ENCODE measurements at places on chromosomes 2 and 18. TPM values are rescaled to one million over a fixed set of nuclear protein-coding genes. Genes with fewer than 3 reads are reported as not detected.

SIX2 gene
- 6.2 TPM for total RNA-seq

BUB1 gene
- 0.29 TPM for total RNA-seq

NTSR2 gene
- total RNA-seq = not detected

REG3A gene
- not detected for total RNA-seq

AQP12B gene
- total RNA-seq = not detected

DSEL gene
- total RNA-seq = 8.7 TPM

- no peak overlapping the region for H3K27ac ChIP-seq
- H3K4me1 ChIP-seq = peaks cover 14% of the 10 kb centered on the region
- no peak for DNase-seq
These were observed 35.2 kb downstream of the UXS1 start for GRCh38 chr2:106158871-106159270.

GRCh38 chr2:197862246-197862955 lies 58.0 kb downstream of the PLCL1 start:
- H3K27ac ChIP-seq = no peak overlapping the region
- no peaks in the 10 kb centered on the region for H3K36me3 ChIP-seq
- H3K4me3 ChIP-seq = no peak overlapping the region
- H3K27me3 ChIP-seq = no peaks in the 10 kb centered on the region
- H3K4me1 ChIP-seq = peaks cover 4% of the 10 kb centered on the region

- DNase-seq = peak; percentile 63
- H3K4me1 ChIP-seq = peaks cover 87% of the 10 kb centered on the region
- no peaks in the 10 kb centered on the region for H3K27me3 ChIP-seq
- no peaks in the 10 kb centered on the region for H3K36me3 ChIP-seq
These were observed 270.3 kb downstream of the NEDD4L start for GRCh38 chr18:58314284-58314683.

GRCh38 chr2:160138406-160138805 lies 61.7 kb downstream of the ITGB6 start:
- H3K36me3 ChIP-seq = peaks cover 6% of the 10 kb centered on the region
- DNase-seq = no peak
- no peaks in the 10 kb centered on the region for H3K4me1 ChIP-seq

- no peak overlapping the region for H3K4me3 ChIP-seq
- H3K36me3 ChIP-seq = no peaks in the 10 kb centered on the region
- no peaks in the 10 kb centered on the region for H3K4me1 ChIP-seq
- no peak overlapping the region for H3K27ac ChIP-seq
- no peaks in the 10 kb centered on the region for H3K27me3 ChIP-seq
These were observed 149.7 kb upstream of the CAPN13 start for GRCh38 chr2:30956995-30957394.

- no peak overlapping the region for H3K4me3 ChIP-seq
- no peaks in the 10 kb centered on the region for H3K4me1 ChIP-seq
- no peaks in the 10 kb centered on the region for H3K36me3 ChIP-seq
- no peak overlapping the region for H3K27ac ChIP-seq
- DNase-seq = no peak
These were observed 439.7 kb upstream of the TNP1 start for GRCh38 chr2:217299590-217299989.

DNA sequence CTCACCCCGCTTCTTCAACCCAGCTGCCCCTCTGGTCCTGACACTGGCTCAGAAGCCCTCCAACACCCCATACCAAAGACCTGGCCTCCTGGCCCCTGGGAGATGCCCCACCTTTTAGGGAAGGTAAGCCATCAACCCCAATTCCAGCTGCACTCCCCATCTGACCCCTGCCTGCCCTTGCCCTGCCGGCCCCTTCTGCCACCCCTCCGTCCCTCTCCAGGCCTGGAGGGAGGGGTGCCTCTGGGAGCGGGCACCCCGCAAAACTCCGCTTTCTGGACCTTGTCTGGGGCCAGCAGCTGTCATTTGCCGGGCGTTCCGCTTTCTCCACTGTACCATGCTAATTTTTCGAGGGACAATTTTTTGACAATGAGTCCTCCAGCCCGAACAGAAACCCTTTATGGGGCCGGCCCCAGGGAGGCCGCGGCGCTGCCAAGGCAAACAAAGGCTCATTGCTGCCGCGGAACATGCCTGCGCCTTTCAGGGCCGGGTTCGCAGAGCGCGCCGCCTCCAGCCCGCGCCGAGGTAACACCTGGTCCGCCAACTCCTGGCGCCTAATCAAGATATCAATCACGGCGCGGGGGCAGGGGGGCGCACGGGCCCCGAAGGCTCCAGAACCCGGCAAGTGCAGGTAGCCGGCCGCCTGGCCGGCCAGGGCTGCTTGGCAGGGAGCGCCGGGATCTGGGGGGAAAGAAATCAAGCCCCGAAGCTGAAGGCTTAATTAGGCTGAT lies 96.0 kb downstream of the INHBB start:
- H3K36me3 ChIP-seq = no peaks in the 10 kb centered on the region
- H3K27ac ChIP-seq = peak overlapping the region; percentile 80
- H3K27me3 ChIP-seq = peaks cover 64% of the 10 kb centered on the region
- H3K4me1 ChIP-seq = peaks cover 18% of the 10 kb centered on the region
- DNase-seq = peak; percentile 90

GRCh38 chr2:218284106-218284811 lies 8.0 kb downstream of the TMBIM1 start:
- no peaks in the 10 kb centered on the region for H3K27me3 ChIP-seq
- peaks cover 26% of the 10 kb centered on the region for H3K36me3 ChIP-seq
- no peak overlapping the region for H3K4me3 ChIP-seq
- DNase-seq = peak; percentile 70
- peak overlapping the region; percentile 99 for H3K27ac ChIP-seq

GRCh38 chr2:30684996-30685395 lies 122.2 kb downstream of the CAPN13 start:
- DNase-seq = no peak
- H3K4me1 ChIP-seq = peaks cover 11% of the 10 kb centered on the region
- H3K36me3 ChIP-seq = no peaks in the 10 kb centered on the region
- H3K27me3 ChIP-seq = no peaks in the 10 kb centered on the region
- no peak overlapping the region for H3K4me3 ChIP-seq

DNA sequence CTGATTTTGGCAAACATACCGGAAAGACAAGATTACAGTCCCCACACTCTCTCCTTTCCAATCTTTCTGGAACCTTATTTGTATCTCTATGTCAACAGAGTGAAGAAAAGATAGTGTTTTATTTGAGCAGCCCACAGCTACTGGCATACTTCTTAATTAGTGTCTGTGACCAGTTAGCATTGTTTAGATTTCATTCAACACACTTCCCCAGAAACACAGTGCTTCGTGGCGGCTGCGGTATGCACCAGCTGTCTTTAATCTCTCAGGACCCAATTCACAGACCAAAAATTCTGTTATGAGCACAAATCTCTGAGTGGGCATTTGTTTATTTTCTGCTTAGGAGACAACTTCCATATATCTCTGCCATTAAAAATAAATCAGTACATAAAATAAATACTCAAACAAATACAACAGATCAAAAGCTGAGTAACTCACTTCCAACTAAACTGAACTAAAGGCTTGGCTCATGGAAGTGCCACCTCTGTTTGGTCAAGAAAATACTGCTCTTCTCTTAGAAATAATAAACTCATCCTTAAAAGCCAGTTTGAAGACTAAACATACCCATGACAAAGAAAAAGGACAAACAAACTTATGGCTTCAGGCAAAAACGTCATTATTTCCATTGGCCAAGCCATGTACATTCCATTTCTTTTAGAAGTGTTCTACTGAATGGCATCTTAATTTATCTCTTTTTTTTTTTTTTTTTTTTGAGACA lies 392.4 kb downstream of the TXNL1 start:
- no peak overlapping the region for H3K4me3 ChIP-seq
- no peak overlapping the region for H3K27ac ChIP-seq
- no peaks in the 10 kb centered on the region for H3K4me1 ChIP-seq
- H3K36me3 ChIP-seq = no peaks in the 10 kb centered on the region
- no peak for DNase-seq

DNA sequence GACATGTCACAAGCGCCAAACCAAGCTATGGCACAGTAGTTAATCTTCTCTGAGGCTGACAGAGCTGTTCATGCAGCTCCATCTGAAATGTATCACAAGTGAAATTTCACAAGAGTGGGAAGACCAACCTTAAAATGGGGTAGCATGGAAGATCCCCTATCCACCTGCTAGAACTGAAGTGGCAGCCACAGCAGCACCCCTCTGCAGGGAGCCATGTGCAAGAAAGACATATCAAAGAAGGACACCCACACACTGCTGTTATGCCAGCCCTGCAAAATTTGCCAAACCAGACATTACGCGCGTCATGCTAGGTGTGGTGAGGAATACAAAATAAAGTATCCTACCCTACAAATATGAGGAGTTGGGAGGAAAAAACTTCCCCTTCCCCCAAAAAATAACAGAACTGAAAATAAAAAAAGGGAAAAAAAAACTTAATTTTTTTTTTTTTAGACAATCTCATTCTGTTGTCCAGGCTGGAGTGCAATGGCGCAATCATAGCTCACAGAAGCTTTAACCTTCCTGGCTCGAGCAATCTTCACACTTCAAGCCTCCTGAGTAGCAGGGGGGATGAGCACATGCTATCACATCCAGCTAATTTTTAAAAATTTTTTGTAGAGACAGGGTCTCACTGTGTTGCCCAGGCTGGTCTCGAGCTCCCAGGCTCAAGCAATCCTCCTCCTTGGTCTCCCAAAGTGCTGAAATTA lies 76.2 kb downstream of the STK39 start:
- DNase-seq = no peak
- peaks cover 13% of the 10 kb centered on the region for H3K4me1 ChIP-seq
- H3K27ac ChIP-seq = no peak overlapping the region

DNA sequence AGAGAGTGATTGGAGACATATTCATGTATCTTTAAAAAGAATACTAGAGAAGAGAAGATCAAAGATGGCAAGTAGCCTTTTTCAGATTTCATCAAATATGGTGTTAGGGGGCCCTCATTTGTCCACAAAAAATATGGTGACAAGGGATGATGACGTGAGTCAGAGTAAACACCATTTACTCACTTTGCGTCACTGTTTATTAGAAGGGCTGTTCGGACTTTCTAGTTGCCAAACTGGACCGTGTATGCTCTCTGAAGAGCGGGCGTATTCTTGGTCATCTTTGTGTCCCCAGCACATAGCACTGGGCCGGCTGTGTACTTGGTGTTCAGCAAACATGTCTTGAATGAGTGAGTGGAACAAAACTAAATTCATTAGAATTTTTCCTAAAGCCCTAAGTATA lies 37.5 kb downstream of the TTC39C start:
- DNase-seq = peak; percentile 24
- peaks cover 64% of the 10 kb centered on the region for H3K4me1 ChIP-seq
- no peaks in the 10 kb centered on the region for H3K27me3 ChIP-seq
- no peaks in the 10 kb centered on the region for H3K36me3 ChIP-seq
- H3K4me3 ChIP-seq = no peak overlapping the region
- no peak overlapping the region for H3K27ac ChIP-seq

DNA sequence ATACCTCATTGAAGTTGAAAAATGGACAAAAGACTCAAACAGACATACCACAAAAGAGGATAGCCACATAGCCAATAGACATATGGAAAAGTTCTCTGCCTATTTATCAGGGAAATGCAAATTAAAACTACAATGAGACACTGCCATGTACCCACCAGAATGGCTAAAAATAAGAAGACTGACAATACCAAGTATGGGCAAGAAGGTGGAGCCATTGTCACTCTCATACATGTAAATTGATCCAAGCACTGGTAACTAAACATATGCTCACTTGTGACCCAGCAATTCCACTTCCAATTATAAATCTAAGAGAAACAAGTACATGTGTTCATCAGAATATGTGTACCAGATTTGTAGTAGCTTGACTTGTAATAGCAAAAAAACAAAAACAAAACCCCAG lies 4.6 kb downstream of the LOXHD1 start:
- no peak overlapping the region for H3K4me3 ChIP-seq
- H3K27me3 ChIP-seq = no peaks in the 10 kb centered on the region
- no peak for DNase-seq
- H3K36me3 ChIP-seq = no peaks in the 10 kb centered on the region

DNA sequence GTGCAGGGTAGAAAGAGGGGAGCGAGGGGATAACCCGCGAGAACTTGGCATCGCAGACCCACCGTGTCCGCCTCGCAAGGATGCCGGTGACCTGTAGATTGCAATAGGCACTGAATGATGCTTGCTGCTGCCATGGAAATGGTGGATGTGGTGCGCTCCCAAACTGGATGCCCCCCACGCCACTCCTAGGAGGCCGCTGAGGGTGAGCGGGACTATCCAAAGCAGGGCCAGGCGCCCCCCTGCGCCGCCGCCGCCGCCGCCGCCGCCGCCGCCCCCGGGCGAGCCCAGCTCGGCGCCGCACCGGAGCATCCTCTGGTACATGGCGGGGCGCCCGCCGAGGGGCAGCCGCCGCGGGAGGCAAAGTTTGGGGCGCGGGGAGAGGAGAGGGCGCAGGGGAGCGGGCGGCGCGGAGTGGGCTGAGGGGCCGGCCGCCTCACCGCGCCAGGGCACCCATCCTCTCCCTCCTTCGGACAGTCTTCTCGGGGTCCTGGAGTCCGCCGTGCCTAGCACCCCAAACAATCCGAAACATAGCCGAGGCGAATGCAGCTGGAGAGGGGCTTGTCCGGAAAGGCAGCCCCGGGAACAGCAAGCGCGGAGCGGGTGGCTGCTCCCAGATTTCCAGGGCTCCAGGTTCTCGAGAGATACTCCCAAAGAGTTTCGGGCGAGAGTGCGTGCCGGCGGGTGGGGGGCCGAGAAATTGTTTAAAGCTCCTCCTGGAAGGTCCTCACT lies 685.1 kb downstream of the NRXN1 start:
- H3K27ac ChIP-seq = no peak overlapping the region
- DNase-seq = no peak
- H3K27me3 ChIP-seq = peaks cover 36% of the 10 kb centered on the region
- H3K4me1 ChIP-seq = peaks cover 9% of the 10 kb centered on the region

DNA sequence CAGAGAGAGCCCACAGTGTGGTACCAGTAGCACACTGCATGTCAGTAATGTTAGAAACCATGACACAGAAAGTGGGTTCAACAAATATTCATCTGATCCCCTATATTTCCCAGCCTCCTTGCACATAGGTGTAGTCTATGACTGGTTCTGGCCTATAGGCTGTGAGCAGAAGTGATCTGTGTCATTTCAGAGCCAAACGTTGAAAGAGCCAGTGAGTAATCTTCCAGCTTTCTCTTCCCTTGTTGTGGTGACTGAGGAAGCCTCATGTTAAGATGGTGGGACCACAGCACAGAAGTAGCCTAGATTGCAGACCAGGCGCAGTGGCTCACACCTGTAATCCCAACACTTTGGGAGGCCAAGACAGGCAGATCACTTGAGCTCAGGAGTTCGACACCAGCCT lies 4.1 kb downstream of the TMEM237 start:
- no peak overlapping the region for H3K27ac ChIP-seq
- DNase-seq = no peak
- no peak overlapping the region for H3K4me3 ChIP-seq
- peaks cover 25% of the 10 kb centered on the region for H3K36me3 ChIP-seq
- peaks cover 20% of the 10 kb centered on the region for H3K4me1 ChIP-seq
- H3K27me3 ChIP-seq = no peaks in the 10 kb centered on the region

DNA sequence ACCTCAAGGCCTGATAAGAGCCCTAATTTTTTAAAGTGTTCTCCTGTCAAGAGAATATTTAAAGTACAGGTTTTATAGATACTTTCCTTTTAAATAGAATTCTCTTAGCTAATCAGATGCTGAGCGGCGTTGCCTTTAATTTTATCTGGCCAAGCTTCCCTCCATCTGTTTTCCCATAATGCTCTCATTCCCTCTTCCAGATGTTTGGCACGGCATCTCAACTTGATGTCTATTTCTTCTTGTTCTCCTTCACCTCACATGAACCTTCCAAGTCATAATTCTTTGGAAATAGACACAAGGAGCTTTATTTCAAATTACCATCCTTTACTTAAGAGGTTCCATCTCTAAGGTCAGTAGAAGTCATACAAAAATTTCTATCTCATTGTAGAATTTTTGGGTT lies 76.1 kb upstream of the CPO start:
- H3K27me3 ChIP-seq = no peaks in the 10 kb centered on the region
- no peaks in the 10 kb centered on the region for H3K4me1 ChIP-seq
- no peak overlapping the region for H3K27ac ChIP-seq
- H3K4me3 ChIP-seq = no peak overlapping the region

All from stomach (tissue), 19 donors.